Sigmoid colon (tissue), 7 donors: ENCODE measurements at places on chromosomes 1 and 21.

- DNase-seq, result no peak
Observed at GRCh38 chr1:8871965-8872399, 6.5 kb downstream of the ENO1 start.

DNA sequence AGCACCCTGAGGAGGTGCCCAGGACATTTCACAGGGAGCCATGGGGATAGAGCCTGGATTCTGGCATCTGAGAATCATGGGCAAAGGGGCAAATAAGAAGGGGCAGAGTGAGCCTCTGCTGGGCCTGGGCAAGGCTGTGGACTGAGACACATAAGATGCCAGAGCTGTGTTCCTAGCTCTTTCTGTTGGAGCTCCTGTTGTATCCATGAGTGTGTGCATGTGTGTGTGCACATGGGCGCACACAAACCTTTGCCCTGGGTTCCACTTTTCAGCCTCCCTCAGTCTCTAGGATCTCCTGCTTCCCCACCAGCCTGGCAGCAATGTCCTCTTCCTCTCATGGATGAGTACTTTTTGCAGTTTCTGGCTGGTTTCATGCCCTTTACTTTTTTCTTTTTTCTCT is 44.0 kb downstream of the ATF3 start:
- DNase-seq, result no peak

DNA sequence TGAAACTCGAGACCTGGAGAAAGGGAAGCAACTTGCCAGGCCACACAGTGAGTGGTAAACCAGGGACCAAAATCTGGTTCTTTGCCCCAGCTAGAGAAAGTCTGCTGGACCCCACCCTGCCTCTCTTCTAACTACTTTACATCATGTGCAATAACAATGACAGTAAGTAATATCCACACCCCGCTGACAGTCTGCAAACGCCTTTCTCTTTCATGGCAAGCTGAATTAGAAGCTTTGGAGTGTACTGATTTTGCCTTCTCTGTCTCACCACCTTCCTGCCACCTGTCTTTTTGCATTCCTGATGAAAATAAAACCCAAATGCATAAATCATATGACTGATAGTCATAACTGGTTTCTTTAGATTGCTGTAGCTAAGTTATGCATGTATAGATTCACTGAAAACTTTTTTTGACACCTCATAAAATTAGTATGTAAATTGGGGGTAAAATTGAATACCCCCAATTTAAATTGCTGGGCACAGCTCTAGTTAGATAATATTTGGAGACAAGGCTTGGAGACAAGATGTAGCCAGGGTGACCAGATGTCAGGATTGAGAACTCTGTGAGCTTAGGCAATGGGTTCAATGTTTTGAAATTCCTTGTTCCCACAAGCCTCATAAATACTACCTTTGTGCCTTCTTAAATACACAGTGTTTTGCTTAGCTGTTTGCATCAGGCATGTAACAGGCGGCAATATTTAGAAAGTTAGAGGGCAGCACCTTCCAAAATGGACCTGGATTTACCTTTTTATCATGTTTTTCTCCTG is 73.5 kb downstream of the ST6GALNAC5 start:
- no peak for DNase-seq

DNA sequence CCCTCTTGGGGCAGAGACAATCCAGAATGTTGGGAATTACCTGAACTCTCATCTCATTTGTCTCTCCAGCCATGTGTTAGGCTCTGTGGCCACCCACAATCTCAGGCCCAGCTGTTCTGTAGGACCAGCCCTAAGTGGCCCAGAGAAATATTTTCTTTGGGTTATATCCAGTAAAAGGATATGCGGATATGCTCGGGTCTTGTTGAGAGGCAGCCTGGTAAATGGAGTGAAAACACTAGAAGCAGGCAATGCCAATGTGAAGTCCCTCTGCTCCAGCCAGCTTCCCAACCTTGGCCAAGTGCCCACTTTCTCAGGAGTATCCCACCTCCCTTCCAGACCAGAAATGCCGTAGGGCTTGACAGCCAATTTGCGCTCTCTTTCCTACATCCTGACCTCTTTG is 192.2 kb downstream of the ST6GALNAC3 start:
- DNase-seq, result no peak

- no peak for DNase-seq
Observed at GRCh38 chr1:2483970-2484369, 7.9 kb downstream of the PLCH2 start.

DNA sequence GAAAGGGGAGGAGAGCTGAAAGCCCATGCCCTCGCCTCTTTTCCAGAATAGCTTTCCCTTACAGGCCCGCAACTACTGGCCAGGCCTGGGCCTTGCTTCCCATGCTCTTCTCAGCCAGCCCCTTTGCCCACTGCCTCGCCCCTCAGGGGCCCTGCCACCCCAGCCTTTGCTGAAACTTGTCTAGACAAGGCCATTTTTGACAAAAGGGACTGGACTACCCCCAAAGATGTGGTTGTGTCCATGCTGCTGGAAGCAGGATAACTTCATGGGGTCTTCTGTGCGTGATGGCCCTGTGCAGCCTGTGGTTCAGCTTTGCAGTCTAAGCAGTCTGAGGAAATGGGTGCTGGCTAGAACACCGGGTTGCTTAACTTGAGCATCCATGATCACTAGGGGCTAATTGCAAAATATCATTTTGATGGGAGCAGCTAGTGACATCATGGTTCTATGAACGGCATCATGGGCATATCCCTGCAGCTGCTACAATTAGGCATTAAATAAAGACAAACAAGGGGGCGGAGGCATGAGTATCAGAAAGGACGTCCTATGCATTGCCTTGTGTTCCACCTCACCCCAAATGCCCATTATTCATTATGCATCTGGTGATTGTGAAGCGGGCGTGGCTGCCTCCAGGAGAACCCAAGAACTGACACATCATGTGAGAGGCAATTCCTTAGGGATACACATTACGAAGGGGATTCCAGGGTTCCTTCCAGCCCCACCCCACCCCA is 36.8 kb downstream of the NTPCR start:
- peak; percentile 52 for DNase-seq

DNA sequence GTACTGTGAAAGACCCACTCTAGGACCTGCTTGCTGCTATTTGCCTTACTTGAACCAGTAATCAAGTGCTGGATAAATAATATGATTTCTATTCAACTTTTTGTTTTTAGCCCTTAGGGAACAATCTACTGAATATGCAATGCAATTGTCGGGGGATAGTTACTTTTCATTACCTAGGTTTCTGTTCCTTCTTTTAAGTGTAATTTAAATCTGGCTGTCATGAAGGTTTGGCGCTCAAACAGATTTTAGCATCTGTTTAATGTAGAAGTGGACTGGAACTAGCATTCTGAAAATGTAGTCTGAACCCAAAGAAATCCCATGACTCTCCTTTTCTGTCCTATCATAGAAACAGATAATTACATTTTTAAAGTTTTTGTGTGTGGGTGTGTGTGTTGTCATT is 4.8 kb downstream of the MGST3 start:
- DNase-seq, result no peak

DNA sequence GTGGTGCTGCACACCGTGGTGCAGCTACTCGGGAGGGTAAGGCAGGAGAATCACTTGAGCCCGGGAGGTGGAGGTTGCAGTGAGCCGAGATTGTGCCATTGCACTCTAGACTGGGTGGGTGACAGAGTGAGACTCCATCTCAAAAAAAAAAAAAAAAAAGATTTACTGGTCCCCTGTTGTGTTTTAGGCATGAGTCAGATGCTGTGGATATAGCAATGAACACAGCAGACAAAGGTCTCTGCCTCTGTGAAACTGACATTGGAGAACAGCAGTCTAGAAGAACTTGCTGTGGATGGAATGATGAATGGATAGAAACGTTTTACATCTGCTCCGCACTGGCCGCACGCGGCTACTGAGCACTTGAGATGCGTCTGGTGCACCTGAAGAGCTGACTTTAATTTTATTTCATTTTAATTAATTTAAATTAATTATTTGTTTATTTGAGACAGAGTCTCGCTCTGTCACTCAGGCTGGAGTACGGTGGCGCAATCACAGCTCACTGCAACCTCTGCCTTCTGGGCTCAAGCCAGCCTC is 24.5 kb upstream of the EPHA2 start:
- DNase-seq, result no peak

GRCh38 chr1:97105531-97105930 is 383.9 kb downstream of the PTBP2 start:
- DNase-seq, result no peak

GRCh38 chr21:37587203-37587602 is 220.6 kb downstream of the DYRK1A start:
- DNase-seq, result no peak

GRCh38 chr1:226638001-226638601 is 89.5 kb downstream of the STUM start:
- peak; percentile 83 for DNase-seq

DNA sequence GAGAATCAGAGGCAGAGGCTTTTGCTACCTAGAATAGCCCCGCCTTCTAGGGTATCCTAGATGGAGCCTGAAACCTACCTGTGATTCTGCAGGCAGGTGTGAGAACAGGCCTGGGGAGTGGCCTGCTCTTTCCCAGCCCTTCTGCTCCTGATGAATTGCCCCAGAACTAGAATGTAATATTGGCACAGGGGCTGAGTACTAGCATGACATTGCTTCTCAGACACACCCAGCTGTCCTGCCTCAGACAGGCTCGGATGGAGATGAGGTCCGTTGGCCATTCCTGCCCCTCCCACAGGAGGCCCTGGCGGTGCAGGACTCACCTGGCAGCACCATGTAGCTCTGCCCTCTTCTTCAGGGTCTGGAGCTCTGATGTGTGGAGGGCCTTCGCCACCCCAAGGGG is 237.6 kb downstream of the GRIK3 start:
- no peak for DNase-seq
